Spinal cord (tissue), 10 donors: ENCODE measurements at places on chromosomes 5 and 9.
A peak's percentile ranks its signal among the peaks of the same experiment; 100 is the strongest.

GRCh38 chr5:102767862-102768261, 12.8 kb downstream of the PAM start:
- no peak for DNase-seq

DNA sequence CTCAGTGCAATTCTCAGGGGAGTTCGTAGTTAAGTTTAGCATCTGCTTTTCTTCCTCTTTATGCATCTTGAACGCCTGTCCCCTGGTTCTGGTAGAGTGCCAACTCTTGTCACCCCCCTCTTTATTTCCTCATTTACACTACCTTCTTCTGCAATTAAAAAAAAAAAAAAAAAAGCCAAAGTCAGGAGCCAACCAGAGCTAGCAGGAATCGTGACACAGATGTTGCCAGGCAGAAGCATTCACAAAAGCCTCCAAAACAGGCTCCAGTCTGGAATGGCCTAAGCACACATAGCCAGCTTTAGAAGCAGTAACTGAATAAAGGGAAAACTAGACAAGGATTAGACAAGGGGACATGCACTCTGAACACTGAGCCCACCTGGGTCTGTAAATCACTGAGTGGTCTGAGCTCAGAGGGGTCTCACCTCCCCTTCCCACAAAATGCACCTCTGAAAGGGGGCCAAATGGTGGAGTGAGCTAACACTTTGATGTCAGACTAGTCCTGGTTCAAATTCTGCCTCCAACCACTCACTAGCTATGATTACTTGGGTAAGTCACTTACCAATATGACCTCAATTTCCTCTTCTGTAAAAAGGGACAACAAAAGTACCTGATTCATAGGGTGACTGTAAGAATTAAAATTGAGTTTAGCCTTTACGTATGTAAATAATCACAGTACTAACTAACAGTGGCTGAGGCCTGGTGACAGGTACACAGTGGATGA, 2.0 kb downstream of the CD74 start:
- peak; percentile 80 for DNase-seq

DNA sequence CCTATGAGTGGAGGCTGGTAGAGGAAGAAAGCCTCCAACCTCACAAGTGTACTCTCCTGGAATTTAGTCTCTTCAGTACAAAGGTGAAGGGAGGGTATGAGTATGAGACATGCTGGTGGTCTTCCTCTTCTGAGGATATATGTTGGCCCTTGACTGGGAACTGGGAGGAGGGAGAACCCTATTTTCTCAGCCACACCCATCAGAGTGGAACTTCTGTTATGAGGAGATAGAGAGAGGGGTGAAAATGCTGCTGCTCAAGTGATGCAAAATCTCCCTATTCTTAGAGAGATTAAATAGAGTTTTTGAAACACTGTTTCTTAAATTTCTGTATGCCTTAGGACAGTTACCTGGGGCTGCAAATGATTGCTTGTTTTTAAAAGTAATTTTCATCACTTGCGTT, 203.4 kb upstream of the PRR16 start:
- no peak for DNase-seq

DNA sequence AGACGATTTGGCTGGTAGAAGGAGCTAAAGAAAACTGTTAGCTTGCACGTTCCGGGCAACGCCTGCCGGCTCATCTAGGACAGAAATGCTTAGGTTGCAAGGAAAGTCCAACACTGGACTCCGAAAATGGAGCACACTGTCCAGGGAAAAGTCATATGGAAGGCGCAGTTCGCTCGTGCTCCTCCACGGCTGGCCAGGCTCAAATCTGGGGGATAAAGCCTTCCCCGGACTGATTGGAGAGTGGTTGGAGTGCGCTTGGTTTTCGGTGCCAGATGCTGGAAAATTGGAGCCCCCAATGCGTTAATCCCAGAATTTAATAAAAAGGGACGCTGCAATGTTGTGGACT, 955 bp downstream of the CDH6 start:
- DNase-seq, result no peak

- no peak for DNase-seq
Observed at GRCh38 chr9:15401266-15401665, 21.4 kb upstream of the SNAPC3 start.
